ENCODE measurements at places on chromosomes 5 and 9. TPM values are rescaled to one million over a fixed set of nuclear protein-coding genes. Genes with fewer than 3 reads are reported as not detected.

DBH gene
- not detected for total RNA-seq

CDH6 gene
- total RNA-seq, result 38.6 TPM

CDH9 gene
- not detected for total RNA-seq

TIGD6 gene
- 5.8 TPM for total RNA-seq

IFNB1 gene
- total RNA-seq, result not detected

PCDHB7 gene
- under 0.01 TPM for total RNA-seq

TEK gene
- total RNA-seq, result under 0.01 TPM

EIF4EBP3 gene
- total RNA-seq, result 0.85 TPM

SPINK6 gene
- total RNA-seq, result not detected

NR6A1 gene
- 4.6 TPM for total RNA-seq

LRRTM2 gene
- not detected for total RNA-seq

TMEM232 gene
- 1.4 TPM for total RNA-seq

PDLIM7 gene
- total RNA-seq, result 25.8 TPM

PTBP3 gene
- total RNA-seq, result 86.3 TPM

SOHLH1 gene
- not detected for total RNA-seq

HMCN2 gene
- under 0.01 TPM for total RNA-seq

CDH18 gene
- not detected for total RNA-seq

ZNG1E gene
- 28.4 TPM for total RNA-seq

CHSY3 gene
- 1.4 TPM for total RNA-seq

CDKN2B-AS1 gene
- total RNA-seq, result 2.7 TPM

RXRA gene
- total RNA-seq, result 21.2 TPM

MCIDAS gene
- 0.48 TPM for total RNA-seq

TSSK1B gene
- 0.21 TPM for total RNA-seq

GABRA6 gene
- total RNA-seq, result not detected

SVEP1 gene
- 1.2 TPM for total RNA-seq

TAS2R1 gene
- not detected for total RNA-seq

IL9 gene
- not detected for total RNA-seq

PITX1 gene
- 87.6 TPM for total RNA-seq

CD74 gene
- 6.7 TPM for total RNA-seq

RFX3 gene
- total RNA-seq, result 1.2 TPM

PCDHB14 gene
- 0.43 TPM for total RNA-seq

C9orf152 gene
- total RNA-seq, result not detected

RIGI gene
- 3.4 TPM for total RNA-seq

ABCA1 gene
- total RNA-seq, result 63.1 TPM

PCDHB11 gene
- 0.43 TPM for total RNA-seq

ADAMTS2 gene
- not detected for total RNA-seq

NRG2 gene
- total RNA-seq, result 0.64 TPM

FUT7 gene
- total RNA-seq, result not detected

Measured in tracheal epithelial cell (primary cell).